Hematopoietic multipotent progenitor cell (in vitro differentiated cells): ENCODE measurements at places on chromosomes 2 and 18.

- no peak for DNase-seq
Observed at GRCh38 chr2:204977914-204978313, 432.6 kb downstream of the PARD3B start.

GRCh38 chr2:230975927-230976326 lies 20.0 kb upstream of the SPATA3 start:
- no peak for DNase-seq

GRCh38 chr18:60024857-60025256 lies 125.1 kb downstream of the PMAIP1 start:
- DNase-seq = no peak

DNA sequence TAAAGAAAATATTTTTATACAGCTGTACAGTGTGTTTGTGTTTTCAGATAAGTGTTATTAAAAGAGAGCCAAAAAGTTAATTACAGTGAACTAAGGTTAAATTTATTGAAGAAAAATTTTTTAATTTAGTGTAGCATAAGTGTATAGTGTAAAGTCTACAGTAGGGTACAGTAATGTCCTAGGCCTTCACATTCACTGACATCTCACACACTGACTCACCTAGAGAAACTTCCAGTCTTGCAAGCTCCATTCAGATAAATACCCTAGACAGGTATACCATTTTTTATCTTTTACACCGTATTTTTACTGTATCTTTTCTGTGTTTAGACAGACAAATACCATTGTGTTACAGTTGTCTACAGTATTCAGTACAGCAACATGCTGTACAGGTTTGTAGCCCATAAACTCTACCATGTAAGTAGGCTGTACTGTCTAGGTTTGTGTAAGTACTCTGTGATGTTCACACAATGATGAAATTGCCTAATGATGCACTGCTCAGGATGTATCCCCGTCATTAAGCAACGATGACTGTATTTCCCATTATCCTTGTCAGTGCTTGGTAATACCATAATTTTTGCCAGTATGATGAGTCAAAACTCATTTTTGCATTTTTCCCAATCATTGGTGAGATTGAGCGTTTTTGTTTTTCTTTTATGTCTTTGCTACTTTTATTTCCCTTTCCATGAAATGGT lies 48.2 kb upstream of the B3GNT2 start:
- no peak for DNase-seq

DNA sequence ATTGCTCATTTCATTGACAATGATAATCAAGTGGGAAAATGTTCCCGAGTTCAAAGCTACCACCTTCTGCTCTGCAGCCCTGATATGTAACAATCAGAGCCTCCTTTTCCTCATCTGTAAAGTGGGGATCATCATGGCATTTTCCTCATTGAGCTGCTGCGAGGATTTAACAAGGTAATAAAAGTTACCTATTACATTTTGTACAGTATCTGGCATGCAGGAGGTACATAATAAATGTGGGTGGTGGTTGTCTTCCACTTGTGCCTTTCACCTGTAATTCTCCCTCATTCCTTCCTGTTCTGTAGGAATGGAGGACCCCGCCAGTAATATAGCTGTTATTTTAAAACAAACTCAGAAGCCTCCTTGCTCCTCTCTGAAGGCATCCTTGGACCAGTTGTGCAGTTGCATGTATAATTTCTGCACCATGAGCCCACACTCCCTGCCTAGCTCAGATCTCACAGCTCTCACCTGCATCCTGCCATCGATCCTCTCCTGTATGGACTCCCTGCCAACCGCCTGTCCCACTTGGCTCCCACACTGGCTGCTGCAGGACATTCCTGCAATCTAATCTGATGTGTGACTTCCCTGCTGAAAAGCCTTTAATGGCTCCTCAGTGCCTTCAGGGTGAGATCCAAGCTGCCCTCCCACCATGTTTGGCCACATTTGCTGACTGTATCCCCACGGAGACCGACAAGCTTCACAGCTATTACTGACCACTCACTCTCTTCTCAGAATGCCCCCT lies 350.4 kb downstream of the EN1 start:
- no peak for DNase-seq

- peak; percentile 64 for DNase-seq
Observed at GRCh38 chr18:67265464-67266245, 250.9 kb downstream of the DSEL start.

DNA sequence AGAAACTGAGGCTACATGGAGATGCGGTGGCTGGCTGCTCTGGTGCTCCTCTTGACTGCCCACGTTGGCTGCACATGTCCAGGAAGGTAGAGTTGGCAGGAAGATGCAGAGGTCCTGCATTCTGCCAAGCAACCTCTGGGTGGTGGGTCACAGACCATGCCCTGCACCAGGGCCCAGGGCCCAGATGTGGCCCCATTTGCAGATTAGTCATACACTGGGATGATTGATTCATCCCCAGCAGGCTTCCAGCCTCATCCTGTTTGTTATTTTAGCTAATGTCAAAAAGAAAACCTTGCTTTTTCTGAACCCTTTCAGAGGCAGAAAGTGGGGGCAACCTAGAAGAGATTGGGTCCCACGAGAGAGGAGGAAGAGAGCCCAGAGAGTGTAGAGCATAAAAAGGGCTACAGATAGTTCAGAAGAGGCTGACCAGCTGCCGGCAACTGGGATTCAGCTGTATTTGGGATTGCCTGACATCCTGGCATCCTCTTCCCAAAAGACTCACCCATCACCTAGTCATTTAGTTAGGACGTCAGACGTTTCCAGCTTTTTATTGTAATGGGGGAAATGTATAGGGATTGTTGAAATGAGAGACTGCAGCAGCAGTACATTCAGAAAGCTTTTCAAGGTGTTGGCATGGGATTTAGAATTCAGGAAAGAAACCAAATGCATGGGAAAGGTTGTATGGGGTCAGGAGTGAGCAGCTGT lies 101.9 kb downstream of the CTIF start:
- no peak for DNase-seq

DNA sequence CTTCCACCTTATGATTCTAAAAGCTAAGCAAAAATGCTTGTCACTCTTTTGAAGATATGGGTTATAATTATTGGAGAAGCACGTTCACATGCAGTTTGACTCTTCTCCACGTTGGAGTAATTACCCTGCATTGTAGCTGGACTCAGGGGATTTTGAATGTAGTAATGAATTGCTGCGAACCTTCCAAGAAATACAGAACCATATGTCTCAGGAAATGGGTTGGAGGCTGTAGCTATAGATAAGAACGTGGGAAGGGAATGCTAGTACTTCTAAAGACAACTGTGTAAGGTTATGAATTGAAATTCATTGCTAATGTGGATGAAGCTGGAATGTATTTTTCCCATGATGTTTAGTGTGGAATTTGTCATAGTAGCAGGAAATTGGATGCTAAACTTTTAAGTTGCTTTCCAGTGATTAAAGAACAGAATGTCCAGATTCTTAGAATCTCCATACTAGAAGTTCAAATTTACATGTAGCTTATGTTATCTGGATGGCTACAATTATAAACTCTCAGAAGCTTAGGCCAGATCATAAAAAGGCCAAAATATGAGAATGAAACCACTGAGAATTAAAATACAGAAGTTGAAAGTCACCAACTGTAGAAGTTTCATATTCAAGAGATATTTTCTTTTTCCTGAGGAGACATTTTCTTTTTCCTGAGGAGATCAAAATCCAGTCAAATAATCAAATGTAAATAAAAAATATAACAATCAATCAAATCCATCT lies 27.3 kb upstream of the SPOPL start:
- peak; percentile 69 for DNase-seq

DNA sequence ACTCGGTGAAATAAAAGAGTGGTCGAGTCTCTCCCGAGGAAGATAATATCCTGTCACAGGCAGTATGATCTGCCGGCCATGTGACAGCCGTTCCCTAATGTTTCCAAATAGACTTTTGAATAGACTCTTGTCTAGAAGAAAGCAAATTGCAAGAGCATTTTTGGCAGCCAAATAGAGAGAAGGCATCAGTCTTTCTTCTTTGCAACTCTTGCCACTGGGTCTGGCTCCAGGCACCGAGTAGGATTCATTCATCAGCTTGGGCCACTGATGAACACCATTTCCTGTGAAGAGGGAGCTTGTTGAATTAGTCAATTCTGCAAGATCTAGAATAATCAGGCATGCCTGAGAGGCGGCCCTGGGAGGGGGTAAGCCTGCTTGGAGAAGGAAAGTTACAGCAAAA lies 165.6 kb downstream of the KLHL29 start:
- no peak for DNase-seq
